Stimulated activated CD8-positive, alpha-beta memory T cell treated with anti-CD3 and anti-CD28 coated beads, Interleukin-4, amount 100 ng/mL, for 1 hour (primary cell): ENCODE measurements at places on chromosomes 6 and 20.

DNA sequence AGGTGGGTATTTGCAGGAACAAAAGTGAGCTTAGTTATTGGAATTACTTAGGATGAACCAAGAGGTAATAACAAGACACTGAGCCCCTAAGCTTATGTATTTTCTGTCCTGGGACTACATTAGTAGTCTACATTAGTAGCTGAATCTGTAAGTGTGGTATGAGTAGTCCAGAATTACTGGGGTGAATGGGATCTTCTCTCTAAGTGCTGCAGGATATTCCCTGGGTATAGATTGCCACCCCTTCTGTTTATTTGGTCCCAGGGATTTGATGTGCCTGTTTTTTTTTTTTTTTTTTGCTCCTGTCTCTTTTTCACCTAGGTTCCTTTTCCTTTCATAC, 5.9 kb downstream of the CD2AP start:
- no peak for DNase-seq

GRCh38 chr6:583116-583515, 73.8 kb downstream of the HUS1B start:
- DNase-seq = no peak

GRCh38 chr6:159691133-159691962, 1.7 kb downstream of the SOD2 start:
- DNase-seq = no peak

- no peak for DNase-seq
Observed at GRCh38 chr20:21548390-21549035, 34.6 kb upstream of the NKX2-2 start.

DNA sequence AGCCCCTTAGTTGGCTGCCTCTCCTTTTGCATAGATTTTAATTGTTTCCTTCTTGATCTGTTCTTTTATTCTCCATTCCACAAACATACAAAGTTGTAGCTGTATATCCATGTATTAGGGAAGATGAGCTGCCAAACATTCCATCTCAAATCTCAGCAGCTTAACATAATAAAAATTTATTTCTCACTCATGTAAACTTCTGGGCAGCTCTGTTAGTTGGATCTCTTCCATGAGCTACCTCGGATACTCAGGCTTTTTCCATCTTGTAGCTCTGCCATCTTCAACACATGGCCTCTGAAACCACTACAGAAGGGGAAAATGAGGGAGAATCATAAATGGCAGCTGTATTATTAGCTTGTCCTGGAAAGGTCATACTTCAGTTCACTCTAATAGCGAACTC, 149.4 kb upstream of the BMP2 start:
- DNase-seq = no peak

DNA sequence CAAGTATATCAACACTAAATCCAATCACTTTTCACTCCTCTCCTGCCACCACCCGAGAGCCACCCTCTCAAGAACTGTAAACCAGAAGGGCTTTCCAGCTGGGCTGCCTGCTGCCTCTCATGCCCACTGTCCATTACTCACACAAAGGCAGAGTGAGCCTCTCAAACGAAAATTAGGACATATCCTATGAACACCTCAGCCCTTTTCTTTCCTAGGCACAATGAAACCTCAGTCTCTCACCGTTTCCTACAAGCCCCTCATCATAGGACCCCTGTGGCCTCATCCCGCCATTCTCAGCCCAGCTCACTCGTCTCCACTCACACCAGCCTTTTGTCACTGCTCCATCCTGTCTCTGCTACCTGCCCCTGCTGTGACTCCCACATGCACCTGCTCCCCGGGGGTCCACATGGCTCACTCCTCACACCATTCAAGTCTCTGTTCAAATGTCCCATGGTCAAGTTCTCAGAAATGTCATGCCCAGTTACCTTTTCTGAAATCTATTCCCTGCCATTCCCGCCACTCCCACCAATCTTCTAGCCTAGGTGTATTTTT, 7.4 kb downstream of the HLA-F start:
- DNase-seq = no peak

DNA sequence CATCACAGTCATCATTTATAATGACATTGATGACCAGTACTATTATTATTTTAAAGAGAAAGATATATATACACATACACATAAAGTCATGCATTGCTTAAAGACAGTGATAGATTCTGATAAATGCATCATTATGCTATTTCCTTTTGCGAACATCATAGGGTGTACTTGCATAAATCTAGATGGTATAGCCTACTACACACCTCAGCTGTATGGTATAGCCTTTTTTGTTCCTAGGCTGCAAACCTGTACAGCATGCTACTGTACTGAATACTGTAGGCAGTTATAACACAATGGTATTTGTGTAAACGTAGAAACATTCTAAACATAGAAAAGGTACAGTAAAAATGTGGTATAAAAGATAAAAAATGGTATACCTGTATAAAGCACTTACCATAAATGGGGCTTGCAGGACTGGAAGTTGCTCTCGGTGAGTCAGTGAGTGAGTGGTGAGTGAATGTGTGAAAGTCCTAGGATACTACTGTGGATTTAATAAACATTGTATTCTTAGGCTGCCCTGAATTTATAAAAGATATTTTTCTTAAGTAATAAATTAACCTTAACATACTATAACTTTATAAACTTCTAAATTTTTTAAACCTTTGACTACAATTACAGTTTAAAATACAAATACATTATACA, 23.9 kb downstream of the QKI start:
- DNase-seq = no peak

DNA sequence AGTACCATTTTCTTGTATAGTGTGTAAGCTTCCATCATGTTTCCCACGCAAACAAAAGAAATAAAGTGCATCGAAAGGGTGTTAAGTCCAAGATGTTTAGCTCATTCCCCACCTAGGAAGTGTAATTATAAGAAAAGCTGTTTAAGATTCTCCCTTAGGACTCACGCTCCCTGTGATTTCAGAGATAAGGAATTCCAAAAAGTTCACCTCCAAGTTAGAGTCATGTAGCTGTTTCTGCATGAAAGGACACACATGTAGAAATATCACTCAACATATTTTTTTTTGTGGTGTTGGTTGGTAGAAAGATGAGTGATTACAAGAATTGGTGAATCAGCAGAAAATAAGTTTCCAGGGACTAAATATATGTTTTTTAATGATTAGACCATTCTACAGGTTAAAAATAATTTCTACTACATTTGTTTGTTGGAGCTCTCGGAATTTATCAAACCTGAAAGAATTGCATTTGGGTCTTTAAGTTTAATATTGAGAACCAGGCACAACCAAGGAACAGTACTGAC, 10.4 kb downstream of the OPN5 start:
- no peak for DNase-seq
